ENCODE measurements at places on chromosomes 16 and 17. TPM values are rescaled to one million over a fixed set of nuclear protein-coding genes. Genes with fewer than 3 reads are reported as not detected.

The MT1E gene
- 12.8 TPM for total RNA-seq

The HS3ST3A1 gene
- total RNA-seq: 0.16 TPM

The OR3A3 gene
- total RNA-seq: not detected

The HOXB3 gene
- total RNA-seq: not detected

The ADAP2 gene
- total RNA-seq: 8.0 TPM

The ALOX15B gene
- total RNA-seq: 0.16 TPM

The KCNJ12 gene
- total RNA-seq: 3.4 TPM

The TBC1D28 gene
- not detected for total RNA-seq

The PAGR1 gene
- 10.8 TPM for total RNA-seq

The RPA1 gene
- 16.4 TPM for total RNA-seq

The KRTAP16-1 gene
- not detected for total RNA-seq

The KRT14 gene
- total RNA-seq: 0.31 TPM

The TMEM208 gene
- 14.7 TPM for total RNA-seq

The GFOD2 gene
- total RNA-seq: 51.5 TPM

The C17orf100 gene
- total RNA-seq: 2.3 TPM

The CETP gene
- total RNA-seq: 0.62 TPM

The SLC16A13 gene
- total RNA-seq: 0.47 TPM

The MT1H gene
- not detected for total RNA-seq

The RHBDL1 gene
- total RNA-seq: 1.4 TPM

The SMG6 gene
- total RNA-seq: 19.8 TPM

The NPIPA7 gene
- 1.6 TPM for total RNA-seq

The KCNAB3 gene
- 2.7 TPM for total RNA-seq

The CES3 gene
- total RNA-seq: 0.78 TPM

The MTHFSD gene
- 10.3 TPM for total RNA-seq

The NACA2 gene
- total RNA-seq: not detected

The KRT39 gene
- total RNA-seq: not detected

The VMO1 gene
- 0.62 TPM for total RNA-seq

The KRT36 gene
- not detected for total RNA-seq

The CACNG1 gene
- total RNA-seq: 0.47 TPM

The CEP20 gene
- total RNA-seq: 38.2 TPM

The PTX4 gene
- total RNA-seq: not detected

The CD300E gene
- total RNA-seq: 0.16 TPM

The C16orf92 gene
- not detected for total RNA-seq

The LPO gene
- total RNA-seq: not detected

The SLC35B1 gene
- total RNA-seq: 39.0 TPM

The GRB7 gene
- not detected for total RNA-seq

The TEKT1 gene
- total RNA-seq: 1.2 TPM

The PPY gene
- not detected for total RNA-seq

The CCL3 gene
- total RNA-seq: 7.2 TPM

The SPATA32 gene
- total RNA-seq: not detected

The B9D1 gene
- 13.6 TPM for total RNA-seq

The TPSD1 gene
- not detected for total RNA-seq

The BCAR1 gene
- total RNA-seq: 15.4 TPM

The C17orf50 gene
- not detected for total RNA-seq

The CASKIN2 gene
- 4.8 TPM for total RNA-seq

The RPL26 gene
- total RNA-seq: 3,834 TPM

The VTN gene
- total RNA-seq: 0.31 TPM

The ULK2 gene
- 212 TPM for total RNA-seq

The CD19 gene
- total RNA-seq: not detected

The ZNF286A gene
- 118 TPM for total RNA-seq

The ZNF207 gene
- 117 TPM for total RNA-seq

The P2RX5 gene
- 10.0 TPM for total RNA-seq

The MYO15B gene
- 15.9 TPM for total RNA-seq

The TPSG1 gene
- total RNA-seq: not detected

The TERF2IP gene
- total RNA-seq: 143 TPM

The ABCC12 gene
- 1.2 TPM for total RNA-seq

The NEUROD2 gene
- 70.3 TPM for total RNA-seq

The SLC5A11 gene
- total RNA-seq: not detected

Measured in occipital lobe (tissue), 3 donors.